ENCODE measurements at places on chromosomes 3 and 15.

GRCh38 chr3:133931084-133931483, 35.4 kb upstream of the RAB6B start:
- no peak for DNase-seq

GRCh38 chr3:107514453-107514852, 8.3 kb upstream of the BBX start:
- no peak for DNase-seq

- DNase-seq: no peak
These were observed 60.8 kb upstream of the ANKRD34C start for GRCh38 chr15:79221696-79222095.

GRCh38 chr3:98553753-98554152, 22.0 kb downstream of the GPR15 start:
- DNase-seq: no peak

DNA sequence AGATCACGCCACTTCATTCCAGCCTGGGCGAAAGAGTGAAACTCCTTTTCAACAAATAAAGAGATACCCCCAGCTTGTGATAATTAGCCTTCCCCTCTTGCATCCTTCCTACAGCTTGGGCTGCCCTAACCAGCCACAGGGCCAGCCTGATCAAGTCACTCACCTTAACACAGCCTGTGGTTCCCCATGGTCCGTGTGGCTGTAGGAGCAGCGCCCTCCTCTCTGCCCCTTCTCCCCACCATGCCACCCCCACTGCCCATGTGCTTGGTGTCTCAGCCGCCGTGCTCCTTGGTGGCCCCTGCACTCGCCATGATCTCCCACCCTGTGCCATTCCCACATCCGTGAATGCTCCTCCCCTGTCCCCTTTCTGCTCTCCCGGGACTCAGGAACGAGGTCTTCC, 13.2 kb upstream of the RPP14 start:
- DNase-seq: no peak

DNA sequence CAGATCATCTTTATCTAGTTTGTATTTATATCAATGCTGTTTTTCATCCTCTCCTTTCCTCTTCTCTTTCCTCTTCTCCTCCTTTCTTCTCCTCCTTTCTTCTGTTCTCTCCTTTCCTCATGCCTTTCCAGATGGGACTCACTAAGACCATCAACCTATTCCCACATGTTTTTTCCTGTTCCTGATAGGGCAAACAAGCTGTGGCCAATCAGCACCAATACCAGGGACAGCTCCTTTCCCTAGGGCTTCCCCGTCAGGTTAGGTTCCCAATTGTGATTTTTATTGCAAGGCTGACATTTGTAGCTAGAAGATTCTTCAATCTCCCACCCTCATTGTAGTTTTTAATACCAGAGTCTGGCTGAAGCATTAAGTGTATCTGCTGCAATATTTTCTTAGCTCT, 76.3 kb upstream of the COL8A1 start:
- no peak for DNase-seq

GRCh38 chr3:138890555-138891187, 55.9 kb upstream of the PIK3CB start:
- no peak for DNase-seq

DNA sequence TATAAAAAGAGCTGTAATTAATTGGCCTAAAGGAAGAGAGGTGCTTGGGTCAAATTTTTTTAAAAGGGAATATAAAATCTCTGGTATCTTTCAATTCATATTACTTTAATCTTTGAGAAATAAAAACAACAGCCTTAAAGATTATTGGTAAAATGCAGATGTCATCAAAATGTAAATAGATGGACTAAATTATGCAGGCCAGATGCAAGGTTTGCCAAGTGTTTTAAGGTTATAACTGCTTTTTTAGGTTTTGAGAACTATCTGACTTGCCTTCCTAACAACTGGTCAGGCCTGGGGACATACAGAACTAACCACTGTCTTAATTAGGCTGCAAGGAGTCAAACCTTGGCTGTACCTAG, 20.0 kb upstream of the OR5H1 start:
- DNase-seq: no peak

GRCh38 chr15:101657968-101658784, 6.0 kb upstream of the TM2D3 start:
- no peak for DNase-seq

GRCh38 chr15:68962465-68962864, 32.1 kb downstream of the SPESP1 start:
- no peak for DNase-seq

DNA sequence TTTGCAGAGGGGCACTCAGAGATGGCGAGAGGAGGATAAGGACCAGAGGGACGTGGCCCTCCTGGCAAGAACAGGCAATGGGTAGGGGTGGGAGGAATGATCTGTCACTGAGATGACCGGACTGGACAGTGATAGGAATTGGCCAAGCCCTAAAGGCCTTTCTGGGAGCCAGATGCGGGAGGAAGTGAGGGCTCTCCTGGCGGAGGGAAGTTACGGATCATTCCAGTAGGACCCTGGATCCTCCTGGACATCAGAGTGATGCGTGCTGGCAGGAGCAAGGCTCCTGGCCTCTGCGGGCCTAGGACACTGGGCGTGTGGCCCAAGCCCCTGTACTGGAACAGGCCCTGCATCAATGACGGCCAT, 23.4 kb downstream of the KIF7 start:
- DNase-seq: no peak

- DNase-seq: no peak
These were observed 34.3 kb downstream of the DNAH1 start for GRCh38 chr3:52350416-52350815.

GRCh38 chr3:25604107-25604805, 60.5 kb downstream of the TOP2B start:
- DNase-seq: no peak

- no peak for DNase-seq
These were observed 232.6 kb upstream of the LRTM1 start for GRCh38 chr3:55160241-55160983.

DNA sequence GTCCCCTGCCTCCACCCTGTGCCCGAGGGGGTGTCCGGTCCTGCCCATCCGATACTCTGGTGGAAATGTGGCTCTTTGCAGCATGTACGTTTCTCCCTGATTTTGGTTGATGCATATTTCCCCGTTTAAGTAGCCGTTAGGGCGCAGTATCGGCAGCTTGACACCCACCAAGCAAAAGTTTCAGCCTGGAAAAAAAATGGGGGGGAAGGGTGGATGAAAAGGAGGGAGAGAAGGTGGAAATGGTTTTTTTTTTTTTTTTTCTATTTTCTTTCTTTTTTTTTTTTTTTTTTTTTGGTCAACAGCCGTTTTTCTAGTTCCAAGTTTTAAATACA, 1.3 kb downstream of the RAP2B start:
- peak; percentile 2 for DNase-seq

DNA sequence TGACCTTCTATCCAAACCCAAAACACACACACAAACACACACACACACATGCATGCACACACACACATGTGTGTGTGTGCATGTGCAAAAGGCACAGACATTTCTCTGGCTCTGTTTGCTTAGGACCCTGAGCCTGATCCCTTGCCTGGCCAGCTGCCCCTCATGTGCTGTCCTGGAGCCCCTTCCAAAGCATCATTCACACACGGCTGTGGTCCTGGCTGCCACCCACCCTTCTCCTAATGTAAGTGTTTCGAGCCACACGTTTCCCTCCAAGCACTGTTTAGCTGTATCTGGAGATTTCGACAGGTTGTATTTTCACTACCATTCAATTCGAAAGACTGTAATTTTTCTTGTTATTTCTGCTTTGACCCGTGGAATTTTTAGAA, 45.8 kb upstream of the KLF13 start:
- no peak for DNase-seq

DNA sequence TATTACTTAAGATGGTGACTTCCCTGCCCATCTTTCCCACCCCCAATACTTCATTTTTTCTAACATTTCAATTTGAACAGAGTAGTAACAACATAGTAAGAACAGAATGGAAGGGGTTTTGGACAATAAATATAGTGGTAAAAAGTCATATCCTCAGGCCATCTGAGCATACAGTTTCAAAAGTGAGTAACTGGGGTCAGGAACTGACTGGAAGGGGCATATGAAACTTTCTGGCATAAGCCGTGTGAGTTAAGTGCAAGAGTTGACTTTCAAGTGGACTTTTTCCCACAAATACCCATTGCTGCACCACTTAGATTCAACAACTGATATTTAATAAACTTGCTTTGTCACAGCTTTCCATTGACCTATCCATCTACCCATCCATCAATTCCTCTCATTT, 153.5 kb upstream of the IL12A start:
- no peak for DNase-seq

DNA sequence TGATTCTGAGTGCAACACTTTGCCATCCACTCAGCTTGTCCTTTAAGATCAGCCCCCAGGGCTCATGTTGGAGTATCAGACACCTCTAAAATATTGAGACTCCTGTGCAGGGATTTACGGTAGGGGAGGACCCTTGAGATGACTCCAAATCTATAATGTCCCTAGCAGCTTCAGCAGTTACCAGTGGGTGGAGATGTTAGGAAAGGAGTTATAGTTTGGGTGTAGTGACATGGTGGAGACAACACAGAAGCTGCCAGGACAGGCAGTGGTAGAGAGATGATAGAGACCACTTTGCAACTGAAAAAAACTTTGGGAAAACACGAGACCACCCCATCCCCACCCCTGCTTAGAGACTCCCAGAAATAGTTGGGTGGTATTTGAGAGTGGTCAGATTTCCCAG, 43.3 kb upstream of the GSK3B start:
- DNase-seq: no peak

DNA sequence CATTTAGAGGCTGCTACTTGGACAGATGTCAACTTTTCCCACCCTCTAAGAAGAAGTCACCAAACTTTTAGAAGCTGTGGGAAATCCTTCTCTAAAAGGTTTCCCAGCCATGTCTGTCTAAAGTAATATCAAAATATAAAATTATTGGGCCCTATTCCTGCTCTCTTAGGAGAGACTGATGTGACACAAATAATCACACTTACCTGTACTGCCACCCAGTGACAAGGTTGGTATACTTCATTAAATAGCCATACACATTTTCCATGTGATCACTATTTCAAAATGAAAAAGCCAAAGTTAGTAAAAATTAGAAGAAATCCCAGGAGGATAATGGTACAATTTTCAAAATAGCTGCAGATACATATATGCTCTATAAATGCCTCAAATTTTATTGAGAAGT, 12.6 kb downstream of the OSBPL11 start:
- DNase-seq: no peak

DNA sequence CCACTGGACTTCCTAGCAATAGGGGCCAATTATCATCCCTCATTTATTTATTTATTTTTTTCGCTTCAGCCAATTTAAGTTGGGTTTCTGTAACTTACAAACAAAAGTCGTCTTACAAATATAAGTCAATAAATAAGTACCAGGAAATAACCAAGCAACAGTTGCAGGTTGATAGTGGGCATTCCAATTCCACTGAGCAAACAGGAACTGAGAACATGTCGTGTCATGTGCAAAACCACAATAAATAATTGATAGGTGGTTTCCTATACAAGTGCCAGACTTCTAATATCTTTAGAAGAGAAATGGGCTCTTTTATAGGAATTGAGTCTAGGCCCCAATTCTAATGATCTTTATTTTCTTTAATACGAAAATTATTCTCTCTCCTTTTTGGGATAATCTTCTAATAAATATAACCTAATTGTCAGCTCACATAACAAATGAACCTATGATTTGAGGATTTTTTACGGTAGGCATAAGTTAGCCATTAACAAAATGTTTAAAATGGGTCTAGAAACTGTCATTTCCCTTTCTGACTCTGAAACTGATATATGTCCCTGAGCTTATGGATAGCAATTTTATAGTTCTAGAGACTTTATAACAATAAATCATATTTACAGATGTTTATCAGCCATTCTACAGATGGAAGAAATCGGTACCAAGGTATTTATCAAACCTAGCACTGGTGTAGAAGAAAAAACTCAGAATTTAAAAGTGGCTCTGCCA, 571.8 kb downstream of the FOXP1 start:
- no peak for DNase-seq

DNA sequence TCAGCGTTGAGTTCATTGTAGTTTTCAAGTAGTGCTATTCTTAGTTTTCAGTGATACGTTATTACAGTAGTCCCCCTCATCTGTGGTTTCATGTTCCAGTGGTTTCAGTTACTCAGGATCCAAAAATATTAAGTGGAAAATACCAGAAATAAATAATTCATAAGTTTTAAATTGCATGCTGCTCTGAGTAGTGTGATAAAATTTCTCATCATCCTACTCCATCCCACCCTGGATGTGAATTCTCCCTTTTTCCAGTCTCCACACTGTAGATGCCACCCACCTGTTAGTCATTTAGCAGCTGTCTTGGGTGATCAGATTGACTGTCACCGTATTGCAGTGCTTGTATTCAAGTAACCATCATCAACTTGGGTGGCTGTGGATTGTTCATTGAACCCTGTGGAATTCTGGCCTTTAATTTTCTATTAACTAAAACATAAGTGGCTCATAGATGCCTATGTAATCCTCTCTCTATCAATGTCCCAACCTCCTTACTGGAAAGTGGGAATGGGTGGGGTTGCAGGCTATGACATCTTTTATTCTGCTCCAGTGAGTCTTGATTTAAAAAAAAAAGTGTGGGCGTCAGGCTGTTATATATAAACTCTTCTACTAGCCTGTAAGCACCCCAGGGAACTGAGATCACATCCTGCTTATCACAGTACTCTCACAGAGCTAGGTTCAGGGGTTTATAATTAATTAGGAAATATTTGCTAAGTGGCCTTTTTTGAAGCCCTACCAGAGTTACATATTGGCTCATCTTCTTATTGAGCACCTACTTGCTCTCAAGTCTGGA, 97.5 kb downstream of the CFAP20DC start:
- no peak for DNase-seq

DNA sequence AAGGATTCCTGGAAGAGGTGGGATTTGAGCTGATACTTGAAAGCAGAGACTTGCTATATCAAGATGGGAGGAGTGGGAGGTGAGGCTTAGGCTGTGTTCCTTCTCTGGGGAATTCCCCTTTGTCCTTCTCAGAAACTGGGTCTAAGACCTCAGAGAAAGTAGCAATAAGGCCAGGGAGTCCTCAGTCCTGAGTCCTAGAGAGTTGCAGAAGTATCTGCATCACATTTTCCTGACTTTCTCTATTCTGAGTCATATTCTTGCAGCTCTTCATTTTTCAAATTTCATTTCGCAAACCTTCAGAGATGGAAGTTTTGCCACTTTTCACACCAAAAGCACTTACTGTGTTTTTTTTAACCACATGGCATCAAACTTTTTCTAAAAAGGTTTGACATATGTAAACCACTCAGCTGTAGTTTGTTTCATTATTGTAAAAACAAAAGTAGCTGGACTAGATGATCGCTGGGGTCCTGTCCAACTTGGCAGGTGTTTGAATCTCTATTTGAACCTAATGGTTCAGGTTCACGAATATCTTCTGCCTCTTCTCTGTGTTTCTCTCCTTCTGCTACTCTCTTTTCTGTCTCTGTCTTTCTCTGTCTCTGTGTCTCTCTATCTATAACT, 21.3 kb downstream of the COLQ start:
- DNase-seq: peak; percentile 20

GRCh38 chr3:36248374-36248773, 131.9 kb upstream of the STAC start:
- no peak for DNase-seq

DNA sequence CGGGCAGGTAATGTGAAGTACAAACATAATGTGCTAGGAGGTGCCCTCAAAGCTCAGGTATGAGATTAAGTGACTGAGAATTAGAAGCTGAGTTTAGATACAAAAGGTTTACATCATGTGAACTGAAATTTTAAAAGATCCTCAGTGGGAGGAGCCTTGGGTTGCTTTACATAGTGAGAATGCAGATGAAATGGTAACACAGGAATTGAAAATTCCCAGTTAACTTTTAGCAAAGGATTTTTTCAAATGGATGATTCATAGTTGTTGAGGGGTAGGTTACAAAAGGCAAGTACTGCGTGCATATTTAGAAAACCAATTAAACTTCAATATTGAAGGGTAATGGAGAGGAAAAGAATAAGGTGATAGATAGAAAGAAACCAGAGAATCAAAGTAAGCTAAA, 157.3 kb downstream of the PLCH1 start:
- no peak for DNase-seq

All from stimulated activated CD4-positive, alpha-beta T cell treated with anti-CD3 and anti-CD28 coated beads, Interleukin-12 subunit alpha, Interleukin-12 subunit beta, amount 100 ng/mL, for 48 hours (primary cell).